ENCODE measurements at places on chromosomes 1 and 21.

DNA sequence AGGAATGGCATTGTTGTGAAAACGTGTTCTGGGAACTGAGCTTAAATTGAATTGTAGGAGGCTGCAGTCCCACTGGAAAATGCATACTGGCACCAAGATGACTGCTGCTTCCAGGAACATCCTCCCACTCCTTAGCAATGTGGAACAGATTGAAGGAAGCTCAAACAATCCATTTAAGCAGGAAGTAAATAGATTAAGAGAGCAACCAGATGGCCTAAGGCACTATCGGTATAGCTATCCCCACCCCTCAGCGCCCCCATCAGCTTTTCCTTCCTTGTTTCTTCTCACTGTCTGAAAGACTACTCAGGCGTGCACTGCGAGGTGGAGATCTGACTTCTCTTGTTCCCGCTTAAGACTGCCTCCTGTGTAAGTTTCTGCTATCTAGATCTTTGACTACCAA is 4.0 kb upstream of the IFI16 start:
- peak; percentile 55 for DNase-seq

- no peak for DNase-seq
These were observed 6.1 kb upstream of the C4BPA start for GRCh38 chr1:207097871-207098324.

- DNase-seq: no peak
These were observed 108.4 kb downstream of the HHAT start for GRCh38 chr1:210437111-210437510.

DNA sequence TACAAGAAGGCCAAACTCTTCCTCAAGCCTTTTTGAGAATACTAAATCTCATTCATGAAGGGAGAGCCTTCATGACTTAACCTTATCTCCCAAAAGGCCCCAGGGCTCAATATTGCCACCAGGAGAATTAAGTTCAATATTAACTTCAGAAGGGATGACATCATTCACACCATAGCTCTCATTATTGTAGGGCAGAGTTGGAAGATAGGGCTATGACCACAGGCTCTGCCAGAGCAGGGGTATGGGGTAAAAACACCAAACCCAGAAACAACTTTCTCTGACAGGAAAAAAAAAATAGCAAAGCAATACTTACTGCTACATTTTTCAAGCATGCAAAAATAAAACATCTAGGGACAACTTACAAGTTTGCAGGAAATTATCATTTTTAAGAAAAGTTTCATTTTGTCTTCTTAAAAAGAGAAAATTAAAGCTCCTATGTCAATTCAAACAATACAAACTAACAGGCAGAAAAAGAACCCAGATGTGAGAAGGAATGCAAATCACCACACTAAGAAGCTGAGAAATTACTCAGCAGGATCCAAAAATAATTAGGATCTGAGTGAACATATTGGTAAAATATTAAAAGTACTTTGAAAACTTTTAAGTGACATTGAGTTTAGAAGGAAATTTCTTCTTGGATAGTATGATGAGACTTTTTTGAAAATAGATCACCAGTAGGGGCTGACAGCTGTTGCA is 1156.5 kb downstream of the NCAM2 start:
- DNase-seq: no peak

- no peak for DNase-seq
These were observed 16.7 kb upstream of the PDE9A start for GRCh38 chr21:42636520-42637266.

DNA sequence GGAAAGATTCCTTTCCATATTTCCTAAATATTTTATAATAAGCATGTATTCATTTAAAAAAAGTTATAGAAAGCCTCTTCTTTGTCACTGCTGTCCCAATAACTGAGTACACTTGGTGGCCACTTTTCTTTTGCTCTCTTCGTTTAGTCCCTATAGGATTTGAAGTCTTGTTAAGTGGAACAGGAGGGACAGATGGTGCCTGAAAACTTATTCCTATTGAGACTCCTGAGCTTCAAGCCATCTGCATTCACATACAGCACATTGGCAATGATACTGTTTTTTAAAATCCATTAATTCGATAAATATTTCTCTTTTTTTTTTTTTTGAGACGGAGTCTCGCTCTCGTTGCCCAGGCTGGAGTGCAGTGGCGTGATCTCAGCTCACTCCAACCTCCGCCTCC is 2.0 kb upstream of the ZBTB40 start:
- no peak for DNase-seq

DNA sequence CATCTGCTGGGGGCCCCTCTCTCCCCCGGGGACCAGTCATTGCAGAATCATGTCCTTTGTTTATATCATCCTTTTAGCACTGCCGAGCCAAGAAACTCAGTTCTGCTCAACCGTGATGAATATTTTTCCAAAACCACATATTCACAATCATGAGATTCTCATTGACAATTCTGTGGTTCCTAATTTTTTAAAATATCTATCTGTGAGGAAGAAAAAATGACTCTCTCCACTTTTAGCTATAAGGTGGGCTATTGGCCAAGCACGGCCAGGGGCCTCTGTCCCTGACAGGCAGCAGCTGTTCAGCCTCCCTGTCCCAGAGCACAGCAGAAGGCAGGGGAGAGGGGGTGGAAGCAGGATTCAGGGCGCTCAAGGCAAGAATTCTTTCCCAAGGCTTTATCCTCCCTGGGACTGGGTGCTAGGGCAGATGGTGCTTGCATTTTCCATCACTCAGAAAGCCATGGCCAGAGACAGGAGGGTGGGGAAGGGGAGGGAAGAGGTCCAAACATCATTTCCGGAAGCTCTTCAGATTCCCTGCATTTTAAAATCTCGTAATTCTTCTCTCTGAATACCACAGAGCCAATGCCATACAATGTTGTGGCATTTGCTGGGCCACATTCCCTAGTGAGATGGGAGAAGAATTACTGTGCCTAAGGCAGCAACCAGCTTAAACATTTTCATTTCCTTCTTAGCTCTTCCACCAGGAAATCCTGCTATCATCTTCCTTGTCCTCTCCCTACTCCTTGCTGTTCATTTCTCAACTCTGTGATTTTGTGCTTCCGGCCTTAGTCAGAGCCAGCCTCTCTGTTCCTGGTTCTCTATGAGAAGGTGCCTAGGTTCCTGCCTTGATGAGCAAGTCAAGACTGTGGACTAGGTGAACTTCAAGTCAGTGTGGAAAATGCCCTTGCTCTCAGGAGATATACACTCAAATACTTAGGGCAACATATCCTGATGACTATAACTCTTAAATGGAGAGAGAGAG is 60.3 kb downstream of the KCNJ6 start:
- DNase-seq: no peak

DNA sequence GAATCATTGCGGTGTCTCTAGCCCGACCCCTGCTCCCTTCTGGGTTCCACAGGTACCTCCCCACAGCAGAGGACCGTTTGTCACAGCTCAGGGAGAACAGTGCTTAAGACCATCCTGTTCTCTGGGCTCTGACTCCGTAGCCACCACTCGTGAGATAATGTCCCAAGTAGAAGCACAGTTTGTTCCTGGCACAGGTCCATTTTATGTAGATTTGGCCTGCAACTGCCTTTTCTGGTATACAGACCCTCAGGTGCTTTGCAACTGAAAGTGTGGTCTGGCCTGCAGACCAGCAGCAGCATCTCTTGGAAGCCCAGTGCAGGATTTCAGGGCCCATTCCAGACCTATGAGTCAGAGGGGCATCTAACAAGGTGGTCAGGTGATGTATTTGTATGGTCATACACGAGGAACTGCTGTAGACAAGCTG is 28.4 kb upstream of the TMEM125 start:
- no peak for DNase-seq

DNA sequence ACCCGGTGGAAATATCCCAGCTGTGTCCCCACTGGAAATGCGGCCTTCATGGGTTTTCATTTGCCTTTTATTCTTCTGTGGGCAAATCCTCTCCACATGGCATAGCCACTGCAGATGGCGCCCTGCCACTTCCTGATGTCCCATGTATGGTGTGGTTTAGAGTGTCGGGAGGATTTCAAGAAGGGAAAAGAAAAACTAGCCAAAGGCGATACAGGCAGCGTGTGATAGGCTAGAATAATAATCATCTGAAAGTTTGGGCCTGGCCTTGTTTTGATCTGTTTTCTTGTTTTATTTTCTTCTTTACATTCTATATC is 123.6 kb downstream of the PEX14 start:
- DNase-seq: no peak

GRCh38 chr1:105483436-105483835 is 1573.0 kb upstream of the PRMT6 start:
- DNase-seq: no peak

- no peak for DNase-seq
These were observed 40.5 kb upstream of the SAMD13 start for GRCh38 chr1:84260852-84261518.

GRCh38 chr1:206674745-206675175 is 9.9 kb upstream of the MAPKAPK2 start:
- no peak for DNase-seq

DNA sequence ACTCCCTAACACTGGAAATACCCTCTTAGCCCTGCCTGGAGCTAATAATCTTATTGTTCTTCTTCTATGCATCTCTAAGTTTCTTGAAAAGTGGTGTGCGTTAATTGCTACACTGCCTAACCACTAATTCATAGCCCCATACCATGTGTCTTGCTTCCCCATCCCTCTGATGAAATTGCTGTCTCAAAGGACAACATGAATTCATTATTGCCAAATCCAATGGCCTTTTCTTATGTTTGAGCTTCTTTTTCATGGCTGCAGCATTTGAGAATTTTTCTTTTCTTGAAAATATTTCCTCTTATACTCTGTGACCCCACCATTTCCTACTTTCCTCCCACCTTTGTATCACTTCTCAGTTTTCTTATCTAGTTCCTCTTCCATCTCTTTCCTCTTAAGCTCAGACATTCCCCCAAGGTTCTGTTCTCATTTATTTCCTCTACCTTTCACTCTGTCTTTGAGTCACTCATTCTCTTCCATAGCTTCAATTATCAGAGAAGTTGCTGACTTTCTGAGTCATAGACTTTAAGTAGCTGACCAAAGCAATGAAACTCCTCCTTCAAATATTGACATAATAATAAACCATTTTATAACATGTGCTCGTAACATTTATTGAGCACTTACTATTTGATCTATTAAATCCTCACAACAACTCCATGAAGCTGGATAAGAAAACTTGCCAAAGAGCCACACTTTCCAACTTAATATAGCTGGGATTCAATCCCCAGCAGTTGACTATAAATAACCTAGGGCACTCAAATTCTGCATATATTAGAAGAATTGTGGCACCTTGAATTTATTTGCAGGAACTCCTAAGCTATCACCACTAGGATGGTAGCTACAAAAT is 35.5 kb upstream of the ATP6V1G3 start:
- no peak for DNase-seq

- DNase-seq: no peak
These were observed 36.3 kb downstream of the MARK1 start for GRCh38 chr1:220564216-220564615.

GRCh38 chr1:169236143-169236542 is 129.7 kb downstream of the ATP1B1 start:
- DNase-seq: no peak

- DNase-seq: no peak
These were observed at the start of gene PALMD for GRCh38 chr1:99645699-99646531. Gene PALMD (plus strand): TSS chr1:99646113. CDS start chr1:99646318, 205 bp downstream.

DNA sequence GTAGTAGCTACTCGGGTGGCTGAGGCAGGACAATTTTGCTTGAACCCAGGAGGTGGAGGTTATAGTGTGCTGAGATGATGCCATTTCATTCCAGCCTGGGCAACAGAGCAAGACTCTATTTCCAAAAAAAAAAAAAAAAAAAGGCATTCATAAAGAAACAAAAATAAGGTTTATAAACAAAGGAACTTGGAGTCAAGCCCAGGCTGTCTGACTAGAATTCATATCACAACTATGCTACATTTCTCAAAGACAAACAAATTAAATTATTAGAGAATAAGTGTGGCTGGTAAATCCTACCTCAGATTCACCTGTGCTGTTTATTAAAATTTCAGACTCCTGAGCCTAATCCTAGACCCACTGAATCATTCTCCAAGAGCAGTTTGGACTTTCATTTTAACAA is 4.2 kb downstream of the GCLM start:
- DNase-seq: no peak

- no peak for DNase-seq
These were observed 24.0 kb upstream of the CDK18 start for GRCh38 chr1:205480349-205480985.

DNA sequence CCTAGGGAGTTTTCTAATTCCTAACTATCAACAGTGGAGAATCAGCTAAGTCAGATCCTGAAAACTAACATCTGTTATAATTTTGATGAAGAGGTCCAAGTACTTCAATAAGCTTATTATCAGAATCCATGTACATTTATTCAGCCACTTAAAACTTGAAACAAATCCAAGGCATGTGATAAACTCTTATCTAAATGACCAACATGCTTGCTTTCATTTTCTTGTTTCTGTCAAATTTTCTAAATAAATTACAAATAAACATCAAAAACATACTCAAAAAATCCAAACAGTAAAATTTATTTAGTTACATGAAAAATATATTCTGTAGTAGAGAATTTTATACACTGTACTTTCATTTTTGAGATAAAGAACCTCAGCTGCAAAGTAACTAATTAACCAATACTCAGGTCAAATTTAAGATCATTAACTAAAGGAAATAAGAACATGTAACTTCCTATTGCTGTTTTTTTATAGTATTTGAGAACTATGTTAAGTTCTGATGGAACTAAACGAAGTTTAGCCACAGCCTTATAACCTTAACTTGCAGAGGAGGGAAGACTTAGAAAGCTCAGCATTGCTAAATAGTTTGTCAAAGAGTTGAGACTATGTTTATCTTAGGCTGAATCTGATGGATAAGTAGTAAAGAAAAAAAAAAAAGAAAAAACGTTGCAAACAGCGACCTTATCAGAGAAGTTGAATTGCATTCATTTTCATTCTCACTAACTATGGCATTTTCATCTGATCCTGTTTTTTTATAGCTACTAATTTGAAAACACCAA is 44.9 kb downstream of the SYNJ1 start:
- DNase-seq: no peak

- DNase-seq: no peak
These were observed 398.7 kb downstream of the SMYD3 start for GRCh38 chr1:246108278-246108925.

GRCh38 chr1:5911871-5912271 is 80.4 kb downstream of the NPHP4 start:
- DNase-seq: no peak

- DNase-seq: no peak
These were observed 300.6 kb upstream of the PRMT6 start for GRCh38 chr1:106755682-106756406.

GRCh38 chr21:38505654-38506523 is 7.6 kb upstream of the ERG start:
- peak; percentile 34 for DNase-seq
